Bone marrow (tissue), 2 donors: ENCODE measurements at places on chromosomes 2 and 18.

DNA sequence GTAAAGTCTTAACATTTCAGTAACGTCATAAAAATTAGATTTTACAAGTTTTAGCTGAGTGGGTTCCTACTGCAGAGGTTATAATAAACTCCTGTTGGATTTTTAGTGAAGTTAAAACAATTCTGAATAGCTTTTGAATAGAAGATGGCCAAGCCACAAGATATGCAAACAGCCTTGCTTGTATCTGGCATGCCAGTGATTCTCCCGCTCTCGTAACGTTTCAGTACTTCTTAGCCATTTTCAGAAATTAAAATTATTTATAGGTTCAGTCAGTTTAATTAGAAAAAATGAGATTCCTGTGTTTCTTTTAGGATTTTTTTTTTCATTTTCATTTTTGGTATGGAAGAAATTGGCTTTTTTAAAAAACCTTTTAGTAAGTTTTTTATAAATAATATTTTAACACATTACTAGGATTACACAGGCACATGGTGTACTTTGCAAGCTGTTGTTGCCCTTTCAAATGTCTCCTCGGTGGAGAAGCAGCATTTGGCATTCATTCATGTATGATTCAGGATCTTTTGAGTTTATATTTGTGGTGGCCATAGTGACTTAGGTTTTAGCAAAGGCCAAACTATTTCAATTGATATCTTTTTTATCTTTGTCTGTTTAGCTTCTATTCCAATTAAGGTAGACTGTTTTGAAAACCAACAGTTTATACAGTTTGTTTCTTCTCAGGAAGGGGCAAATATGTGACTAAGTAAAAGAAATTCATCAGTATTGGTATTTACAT, 30.6 kb upstream of the RND3 start:
- no peak for DNase-seq

DNA sequence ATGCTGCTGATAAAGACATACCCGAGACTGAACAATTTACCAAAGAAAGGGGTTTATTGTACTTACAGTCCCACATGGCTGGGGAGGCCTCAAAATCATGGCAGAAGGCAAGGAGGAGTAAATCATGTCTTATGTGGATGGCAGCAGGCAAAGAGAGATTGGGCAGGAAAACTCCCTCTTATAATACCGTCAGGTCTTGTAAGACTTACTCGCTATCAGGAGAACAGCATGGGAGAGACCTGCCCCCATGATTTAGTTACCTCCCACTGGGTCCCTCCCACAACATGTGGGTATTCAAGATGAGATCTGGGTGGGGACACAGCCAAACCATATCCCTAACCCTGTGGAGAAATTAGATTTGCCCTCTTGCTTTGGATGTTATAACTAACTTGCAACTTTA, 1068.0 kb upstream of the ZEB2 start:
- no peak for DNase-seq

- no peak for DNase-seq
These were observed 11.8 kb downstream of the ALS2 start for GRCh38 chr2:201768918-201769317.

- no peak for DNase-seq
These were observed 73.5 kb downstream of the MGAT5 start for GRCh38 chr2:134327367-134327766.

DNA sequence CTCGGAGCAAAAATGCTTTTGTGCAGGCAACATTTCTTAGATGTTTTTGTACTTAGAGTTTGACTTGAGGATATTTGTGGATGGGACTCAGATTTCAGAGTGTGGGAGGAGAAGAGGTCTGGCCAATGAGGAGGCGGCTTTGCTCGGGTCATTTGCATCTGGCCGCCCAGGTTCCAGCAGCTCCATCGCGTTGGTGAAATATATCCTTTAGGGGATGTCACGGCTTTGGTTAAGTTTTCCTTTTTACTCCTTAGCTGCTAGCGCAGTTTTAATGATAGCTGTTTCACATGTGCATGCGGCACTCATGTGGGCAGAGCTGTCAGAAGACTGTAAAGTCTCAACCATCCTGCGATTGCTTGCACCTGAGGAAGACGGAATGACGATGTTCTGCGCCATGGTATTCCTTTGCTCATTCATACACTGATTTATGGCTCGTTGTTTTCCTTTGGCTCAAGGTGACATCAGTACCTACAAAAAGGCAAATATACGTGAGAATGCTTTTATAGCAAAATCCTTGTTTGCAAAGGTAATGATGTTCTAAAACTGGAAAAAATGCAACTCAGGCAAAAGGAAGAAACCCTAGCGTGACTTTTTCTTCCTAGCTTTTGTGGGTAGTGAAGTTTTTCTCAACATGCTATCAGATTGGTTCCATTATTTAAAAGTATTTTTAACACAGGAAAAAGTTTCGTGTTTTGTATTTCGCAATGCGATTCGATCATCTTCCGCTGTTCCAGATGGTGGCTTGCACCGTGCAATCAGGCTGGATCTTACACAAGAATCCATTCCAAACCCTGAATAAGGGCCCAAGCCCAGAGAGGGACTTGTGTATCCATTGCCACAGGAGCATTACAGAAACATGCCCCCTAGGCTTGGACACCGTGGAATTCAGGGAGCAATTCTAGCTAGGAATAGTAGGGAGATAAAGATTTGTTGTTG, 70.5 kb upstream of the ZNF516 start:
- peak; percentile 21 for DNase-seq

DNA sequence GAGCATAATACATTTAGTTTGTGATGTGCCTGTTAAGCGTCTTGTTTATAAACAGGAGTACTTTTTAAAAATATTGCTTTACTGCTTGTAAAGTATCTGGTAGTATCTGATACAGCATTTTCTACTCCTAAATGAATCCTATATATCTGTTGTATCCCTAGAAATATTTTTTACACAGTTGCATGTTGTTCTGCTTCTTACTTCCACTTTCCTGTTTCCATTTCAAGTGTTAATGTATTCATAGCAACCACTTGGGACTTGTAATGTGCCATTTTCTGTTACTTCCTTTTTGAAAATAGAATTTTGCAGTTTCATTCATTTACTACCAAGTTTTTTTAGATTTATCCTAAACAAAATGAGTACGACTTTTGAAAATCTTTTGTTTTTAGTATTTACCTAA, 24.9 kb downstream of the CCNT2 start:
- DNase-seq = no peak

- no peak for DNase-seq
These were observed 104.4 kb upstream of the SALL3 start for GRCh38 chr18:78875016-78875777.

- DNase-seq = no peak
These were observed 1114.6 kb upstream of the KLHL29 start for GRCh38 chr2:22270341-22270740.

DNA sequence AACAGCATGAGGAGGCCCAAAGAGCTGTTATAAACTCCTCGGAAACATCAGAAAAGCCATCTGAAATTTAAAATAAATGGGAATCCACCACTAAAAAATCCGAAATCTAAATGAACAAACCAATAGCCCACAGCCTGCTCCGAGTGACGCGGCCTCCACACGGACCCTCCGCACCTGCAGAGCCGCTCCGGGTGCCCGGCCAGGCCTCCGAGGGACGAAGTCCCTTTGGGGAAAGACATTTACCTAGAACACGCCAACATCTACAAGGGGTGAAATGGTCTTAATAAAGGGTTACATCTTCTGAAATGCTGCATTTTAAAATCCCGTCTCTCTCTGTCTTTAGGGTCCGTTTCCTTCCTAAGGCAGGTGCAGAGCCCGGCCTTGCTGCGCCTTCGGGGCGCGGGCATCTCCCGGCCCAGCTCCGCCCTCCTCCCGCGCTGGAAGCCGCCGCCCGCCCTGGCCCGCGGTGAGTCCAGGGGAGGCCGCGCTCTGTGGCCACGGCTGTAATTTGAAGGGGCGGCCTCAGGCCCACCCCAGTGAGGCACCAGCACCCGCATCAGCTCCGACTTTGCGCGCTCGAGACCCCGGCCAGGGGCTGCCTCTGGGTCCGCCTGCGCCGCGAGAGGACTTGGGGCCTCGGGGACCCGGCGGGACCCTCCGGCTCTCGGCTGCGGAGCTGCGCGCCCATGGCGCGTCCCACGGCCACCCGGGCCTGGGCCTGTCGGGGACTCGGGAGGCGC, 42.3 kb upstream of the CTDP1 start:
- DNase-seq = no peak

GRCh38 chr18:52541056-52541455, 201.1 kb downstream of the DCC start:
- DNase-seq = no peak

DNA sequence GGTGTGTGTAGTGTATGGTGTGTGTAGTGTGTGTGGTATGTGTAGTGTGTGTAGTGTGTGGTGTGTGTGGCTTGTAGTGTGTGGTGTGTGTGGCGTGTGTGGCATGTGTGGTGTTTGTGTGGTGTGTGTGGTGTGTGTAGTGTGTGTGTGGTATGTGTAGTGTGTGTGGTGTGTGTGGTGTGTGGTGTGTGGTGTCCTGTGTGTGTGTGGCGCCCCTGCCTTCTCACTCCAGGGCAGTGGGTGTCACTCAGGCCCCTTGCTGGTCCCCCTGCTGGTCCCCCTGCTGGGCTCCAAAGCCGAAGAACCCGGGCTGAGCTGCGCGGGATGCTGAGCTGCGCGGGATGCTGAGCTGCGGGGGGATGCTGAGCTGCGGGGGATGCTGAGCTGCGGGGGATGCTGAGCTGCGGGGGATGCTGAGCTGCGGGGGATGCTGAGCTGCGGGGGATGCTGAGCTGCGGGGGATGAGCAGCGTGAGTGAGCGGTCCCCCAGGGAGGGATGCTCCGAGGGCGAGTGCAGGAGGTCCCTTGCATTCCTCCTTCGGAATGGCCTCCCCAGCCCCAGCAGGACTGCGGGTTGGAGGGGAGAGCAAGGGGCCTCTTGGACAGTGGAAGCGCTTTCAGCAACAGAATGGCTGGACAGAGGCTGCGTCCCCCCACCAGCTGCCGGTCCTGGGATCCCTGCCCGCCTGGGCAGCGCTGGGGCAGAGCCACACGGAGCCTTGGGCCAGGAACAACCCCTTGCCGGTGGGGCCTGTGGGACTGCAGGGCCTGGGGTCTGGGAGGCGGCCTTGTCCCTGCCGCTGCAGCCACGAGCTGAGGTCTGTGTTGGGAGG, 3.4 kb upstream of the RTP5 start:
- DNase-seq = peak; percentile 24

DNA sequence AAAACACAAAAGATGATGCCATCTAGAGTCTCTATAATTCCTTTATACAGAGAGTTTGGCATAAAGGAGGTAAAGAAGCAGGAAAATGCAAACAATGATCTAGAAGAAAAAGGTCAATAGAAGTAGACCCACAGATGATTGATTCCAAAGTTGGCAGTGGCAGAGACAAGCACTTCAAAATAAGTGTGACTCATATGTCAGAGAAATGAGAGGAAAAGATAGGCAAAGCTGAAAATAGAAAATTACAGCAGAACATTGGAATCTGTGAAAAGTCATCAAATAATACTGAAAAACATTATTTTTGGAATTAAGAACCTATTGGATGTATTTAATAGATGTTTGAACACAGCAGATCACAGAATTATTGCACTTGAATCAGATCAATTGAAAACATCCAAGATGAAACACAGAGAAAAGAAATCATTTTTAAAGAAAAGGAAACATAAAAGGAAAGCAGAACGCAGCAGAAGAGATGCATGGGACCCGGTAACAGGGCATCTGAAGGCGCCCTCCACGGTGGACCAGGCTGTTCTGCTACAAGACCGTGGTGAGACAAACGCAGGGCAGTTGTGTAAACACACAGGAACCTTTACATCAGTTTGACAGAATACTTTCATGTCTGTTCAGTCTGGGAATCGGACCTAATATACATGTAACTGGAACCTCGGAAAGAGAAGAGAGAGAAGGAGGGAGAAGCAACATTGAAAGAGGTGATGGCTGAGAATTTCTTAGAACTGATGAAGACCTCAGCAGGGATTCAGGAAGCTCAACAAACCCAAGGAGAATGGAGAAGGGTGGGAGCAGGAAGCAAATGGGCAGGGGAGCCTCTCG, 74.6 kb upstream of the GPC1 start:
- no peak for DNase-seq

DNA sequence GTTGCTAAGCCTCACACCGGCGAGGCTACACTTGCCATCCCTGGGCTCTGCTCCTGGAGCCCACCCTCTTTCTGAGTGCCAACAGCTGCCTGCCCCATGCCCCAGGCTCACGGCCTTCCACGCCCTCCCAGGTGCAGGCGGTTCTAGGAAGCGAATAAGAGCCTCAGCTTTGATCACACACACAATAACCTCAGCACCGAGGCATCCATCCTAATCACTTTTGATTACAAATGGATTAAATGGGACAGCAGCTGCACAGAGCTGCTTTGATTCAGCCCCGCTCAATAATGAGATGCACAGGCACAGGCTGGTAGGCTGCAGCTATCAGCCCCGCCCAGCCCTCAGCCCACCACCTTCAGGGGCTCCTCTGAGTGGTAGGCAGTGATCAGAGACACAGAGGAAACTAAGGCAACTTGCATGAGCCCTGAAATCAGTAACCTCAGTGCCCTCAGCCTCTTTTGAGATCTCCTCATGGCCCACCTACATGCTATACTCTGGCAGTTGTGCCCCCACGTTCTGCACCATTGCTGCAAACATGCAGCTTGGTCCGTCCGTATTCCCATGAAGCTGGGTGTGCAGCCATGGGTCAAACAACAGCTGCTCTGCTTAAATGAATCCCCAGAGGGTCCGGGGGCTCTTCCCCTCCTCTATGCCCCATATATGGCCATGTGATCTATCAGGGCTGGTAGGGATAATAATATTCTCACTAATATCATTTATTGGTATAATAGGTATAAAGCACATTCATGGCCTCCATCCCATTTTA, 171.4 kb downstream of the SETBP1 start:
- DNase-seq = no peak

- no peak for DNase-seq
These were observed 22.9 kb downstream of the APCDD1 start for GRCh38 chr18:10477121-10477862.

DNA sequence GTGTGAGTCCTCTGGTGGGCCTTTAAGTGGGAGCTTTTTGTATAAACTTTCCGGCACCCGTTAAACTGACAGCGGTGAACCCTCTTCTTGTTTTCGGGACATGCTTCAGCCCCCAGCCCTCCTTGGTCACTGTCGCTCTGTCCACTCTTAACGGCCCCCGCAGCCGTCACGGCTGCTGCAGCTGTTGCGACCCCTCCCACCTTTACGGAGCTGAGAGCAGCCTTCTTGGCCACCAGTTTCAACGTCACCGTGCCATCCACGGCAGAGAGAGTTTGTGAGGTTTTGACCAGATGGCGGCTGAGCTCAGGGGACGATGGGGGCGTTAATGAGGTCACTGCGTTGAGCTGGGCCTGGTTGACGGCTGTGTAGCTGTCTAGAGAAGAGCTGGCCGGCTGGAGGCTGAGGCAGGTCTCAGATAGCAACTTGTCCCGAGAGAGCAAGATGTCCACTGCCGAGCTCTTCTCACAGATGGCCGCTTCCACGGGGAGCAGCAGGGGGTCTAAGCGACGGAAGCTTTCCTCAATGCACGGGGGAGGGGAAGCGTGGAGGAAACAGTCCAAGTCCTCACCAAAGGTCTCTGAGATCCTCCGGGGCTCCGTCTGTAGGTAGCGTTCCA, 41.9 kb downstream of the KLF7 start:
- DNase-seq = no peak

- DNase-seq = no peak
These were observed 25.6 kb downstream of the ZNF236 start for GRCh38 chr18:76847916-76848315.
